ENCODE measurements at places on chromosomes 12 and 14.

DNA sequence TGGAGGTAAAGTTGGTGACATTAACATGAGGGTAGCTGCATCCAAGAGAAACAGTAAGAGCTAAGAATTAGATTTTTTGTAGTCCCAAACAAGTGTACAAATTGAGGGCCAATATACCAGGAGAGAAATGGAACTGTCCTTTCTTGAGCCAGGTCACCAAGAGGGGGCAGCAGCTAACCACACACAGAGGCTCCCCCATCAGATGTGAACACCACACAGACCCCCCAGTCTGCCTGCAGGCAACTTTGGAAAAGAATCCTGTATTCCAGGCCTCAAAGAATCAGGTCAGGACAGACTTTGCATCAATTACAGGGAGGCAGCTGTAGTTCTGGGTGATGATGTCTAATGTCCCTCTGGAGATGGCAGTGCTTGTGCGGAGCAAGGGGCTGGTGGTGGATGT, 77.9 kb downstream of the SPTB start:
- no peak for DNase-seq

DNA sequence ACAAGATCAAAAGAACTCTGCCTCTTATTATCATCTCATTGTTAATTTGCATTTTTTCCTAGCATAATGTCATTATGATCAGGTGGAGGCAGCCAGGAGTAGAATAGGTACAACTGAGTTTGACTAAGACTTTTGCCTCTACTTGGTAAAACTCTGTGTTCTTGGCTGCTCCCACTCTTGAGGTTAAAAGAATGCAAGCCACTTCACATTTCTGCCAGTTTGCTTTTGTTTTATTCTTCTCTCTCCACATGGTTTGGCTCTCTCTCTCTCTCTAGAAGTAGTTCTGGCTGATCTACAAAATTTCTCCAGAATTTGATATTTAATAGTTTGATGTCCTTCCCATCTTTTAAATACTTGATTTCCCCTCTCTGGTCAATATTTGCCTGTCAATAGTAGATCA, 170.7 kb upstream of the E2F7 start:
- no peak for DNase-seq

GRCh38 chr12:67047634-67048033, 221.5 kb upstream of the CAND1 start:
- DNase-seq = no peak

GRCh38 chr14:94403312-94403932, 15.0 kb upstream of the SERPINA1 start:
- DNase-seq = no peak

DNA sequence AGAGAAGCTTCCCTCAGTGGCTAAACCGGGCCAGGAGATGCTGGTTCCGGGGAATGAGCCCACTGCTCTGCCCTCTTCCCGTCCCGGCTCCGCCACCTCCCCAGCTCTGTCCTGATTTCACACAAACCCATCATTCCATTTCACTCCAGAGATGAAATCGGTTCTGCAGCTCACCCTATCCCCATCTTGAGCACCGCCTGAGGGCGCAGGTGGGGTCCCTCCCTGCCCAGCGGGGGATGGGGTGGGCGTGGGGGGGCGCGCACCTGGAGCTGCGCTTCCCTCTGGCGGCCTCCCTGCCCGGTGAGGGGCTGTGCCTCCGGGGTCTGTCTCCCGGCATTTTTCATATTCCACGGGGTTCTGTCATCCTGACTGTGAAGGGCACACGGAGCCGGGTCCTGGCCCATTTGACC, 44.7 kb downstream of the NOC4L start:
- no peak for DNase-seq

DNA sequence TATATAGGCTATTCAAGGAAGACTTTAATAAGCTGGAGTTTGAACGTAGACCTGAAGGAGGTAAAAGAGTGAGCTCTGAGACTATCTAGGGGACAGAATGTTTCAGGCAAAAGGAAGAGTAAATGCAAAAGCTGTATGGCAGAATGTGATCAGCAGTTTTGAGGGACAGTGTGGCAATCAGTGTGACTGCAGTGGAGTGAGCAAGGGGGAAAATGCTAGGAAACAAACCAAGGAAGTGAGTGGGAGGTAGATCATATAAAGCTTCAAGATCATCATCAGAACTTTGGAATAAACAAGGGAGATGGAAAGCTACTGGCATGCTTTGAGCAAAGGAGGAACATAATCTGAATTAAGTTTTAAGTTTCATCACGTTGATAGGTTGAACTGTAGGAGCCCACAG, 67.5 kb upstream of the BTG1 start:
- DNase-seq = no peak

DNA sequence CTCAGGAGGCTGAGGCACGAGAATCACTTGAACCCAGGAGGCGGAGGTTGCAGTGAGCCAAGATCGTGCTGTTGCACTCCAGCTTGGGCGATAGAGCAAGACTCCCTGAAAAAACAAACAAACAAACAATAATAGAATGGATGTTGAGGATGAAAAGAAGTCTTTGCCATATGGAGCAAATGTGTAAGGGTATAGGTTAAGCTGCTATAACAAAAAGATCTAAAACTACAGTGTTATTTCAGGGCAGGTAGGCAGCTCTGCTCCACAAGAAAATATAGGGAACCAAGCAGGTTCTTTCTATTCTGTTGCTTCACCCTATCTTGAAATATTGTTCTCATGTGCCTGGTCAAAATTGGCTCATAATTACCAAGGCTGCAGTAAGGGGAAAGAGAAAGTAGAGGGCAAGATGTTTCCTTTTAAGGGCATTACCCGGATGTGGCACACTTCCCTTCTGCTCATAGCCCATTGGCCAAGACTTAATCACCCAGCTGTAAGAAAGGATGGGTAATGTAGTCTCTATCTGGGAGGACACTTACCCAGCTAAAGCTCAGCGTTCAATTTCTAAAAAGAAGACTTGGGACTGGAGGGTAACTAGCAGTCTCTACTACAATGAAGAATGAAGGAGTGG, 23.5 kb downstream of the SDSL start:
- DNase-seq = no peak

DNA sequence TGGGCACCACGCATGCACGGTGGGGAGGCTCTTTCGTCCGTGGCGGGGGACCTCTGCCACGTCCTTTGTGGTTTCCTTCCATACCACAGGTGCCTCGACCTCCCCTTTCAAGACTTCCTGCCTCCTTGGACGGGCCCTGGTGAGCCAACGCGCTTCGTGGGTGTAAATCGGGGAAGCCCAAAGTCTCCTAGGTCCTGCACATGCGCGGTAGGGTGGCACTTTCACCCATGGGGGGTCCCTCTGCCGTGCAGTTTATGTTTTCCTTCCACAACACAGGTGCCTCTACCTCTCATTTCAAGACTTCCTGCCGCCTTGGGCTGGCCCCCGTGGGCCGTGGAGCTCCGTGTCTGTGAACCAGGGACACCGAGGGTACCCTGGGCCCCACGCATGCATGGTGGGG, 349.7 kb downstream of the ALG10 start:
- no peak for DNase-seq

DNA sequence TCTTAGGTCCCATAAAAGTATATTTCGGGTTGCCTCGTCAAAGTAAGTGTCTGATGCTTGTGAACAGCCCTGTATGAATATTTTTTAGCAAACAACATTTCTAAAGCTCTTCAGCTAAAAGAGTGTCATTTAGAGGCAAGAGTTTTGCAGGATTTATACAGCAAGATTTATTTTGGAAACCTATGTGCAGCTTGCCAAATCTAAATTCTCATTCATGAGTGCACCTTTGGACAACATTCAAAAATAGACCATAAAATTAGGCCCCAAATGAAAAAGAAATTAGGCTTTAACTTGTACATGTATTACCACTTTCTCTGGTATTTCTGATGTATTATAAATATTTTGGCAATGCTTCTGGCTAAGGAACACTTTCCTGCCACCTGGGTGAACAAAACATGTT, 224.4 kb upstream of the PDZRN4 start:
- DNase-seq = no peak

DNA sequence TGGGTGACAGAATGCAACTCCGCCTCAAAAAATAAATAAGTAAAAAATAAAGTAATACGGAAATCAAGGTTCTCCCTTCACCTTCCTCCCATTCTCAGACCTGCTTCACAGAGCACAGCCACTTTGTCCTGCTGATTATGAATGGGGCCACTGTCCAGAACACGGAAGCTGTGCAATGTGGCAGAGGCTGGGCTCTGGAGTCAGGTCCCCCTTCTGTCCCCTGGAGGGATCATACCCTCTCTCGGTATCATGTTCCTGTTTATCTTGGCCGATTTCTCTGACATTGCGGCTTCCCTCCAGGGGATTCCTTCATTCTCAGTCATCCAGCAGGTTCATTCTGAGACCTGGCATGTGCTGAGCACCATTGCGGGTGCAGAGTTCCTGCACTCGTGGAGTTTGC, 11.3 kb downstream of the PPP2R5C start:
- no peak for DNase-seq

- no peak for DNase-seq
These were observed 17.6 kb upstream of the EID3 start for GRCh38 chr12:104285740-104286515.

GRCh38 chr12:70043490-70044138, 199.6 kb upstream of the CNOT2 start:
- peak; percentile 30 for DNase-seq

DNA sequence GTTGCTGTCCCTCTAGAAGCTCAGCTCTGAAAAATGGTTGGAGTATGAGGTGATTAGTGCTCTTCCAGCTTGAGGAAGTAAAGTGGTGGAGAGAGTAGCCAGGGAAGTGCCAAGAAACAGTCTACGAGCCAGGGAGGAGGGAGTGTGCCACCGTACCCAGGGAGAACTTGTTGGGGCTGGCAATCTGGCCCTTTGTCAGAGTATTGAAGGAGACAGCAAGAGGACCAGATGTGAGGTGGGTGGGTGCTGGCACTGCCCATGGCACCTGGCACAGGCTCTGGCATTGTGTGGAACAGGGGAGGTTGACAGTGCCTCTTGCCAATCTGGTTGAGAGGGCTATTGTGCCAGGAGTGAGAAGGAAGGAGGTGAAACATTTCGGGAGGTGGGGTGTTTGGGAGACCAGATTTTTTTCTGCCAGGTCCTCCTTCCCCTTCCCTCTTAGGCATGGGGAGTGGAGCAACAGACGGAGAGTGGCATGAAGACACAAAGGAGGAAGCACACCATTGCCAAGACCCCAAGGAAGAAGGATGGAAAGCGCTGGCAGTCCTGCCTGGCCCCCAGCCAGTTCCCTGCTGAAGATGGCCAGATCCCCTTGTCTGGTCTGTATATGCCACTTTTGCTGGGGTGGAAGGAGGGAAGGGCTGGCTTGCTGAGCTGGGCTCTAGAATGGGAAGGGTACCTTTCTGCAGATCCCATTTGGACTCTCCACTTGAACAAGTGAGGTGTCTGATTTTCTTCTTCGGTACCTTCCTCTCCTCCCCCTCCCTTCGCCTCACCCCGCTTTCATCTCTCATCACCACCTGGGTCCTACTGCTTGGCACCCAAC, 37.5 kb downstream of the ZFHX2 start:
- no peak for DNase-seq

- peak; percentile 84 for DNase-seq
These were observed 39.7 kb downstream of the PPTC7 start for GRCh38 chr12:110543252-110543959.

DNA sequence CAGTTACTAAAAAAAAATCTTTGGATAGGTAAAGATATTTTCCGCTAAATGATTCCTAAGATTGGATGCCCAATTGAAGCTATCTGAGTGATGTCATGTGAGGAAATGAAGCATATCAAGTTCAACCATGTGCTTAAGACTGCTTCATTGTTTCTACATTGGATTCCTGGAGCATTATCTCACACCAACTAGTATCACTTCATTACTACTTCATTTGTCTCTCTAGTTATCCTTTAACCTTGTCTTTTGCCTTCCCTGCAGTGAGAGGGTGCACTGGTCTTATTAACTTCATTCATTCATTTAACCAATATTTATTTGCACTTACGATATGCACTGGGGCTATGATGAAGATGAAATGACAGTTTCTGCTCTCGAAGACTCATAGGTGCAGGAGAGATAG, 198.1 kb downstream of the SLC38A4 start:
- no peak for DNase-seq

DNA sequence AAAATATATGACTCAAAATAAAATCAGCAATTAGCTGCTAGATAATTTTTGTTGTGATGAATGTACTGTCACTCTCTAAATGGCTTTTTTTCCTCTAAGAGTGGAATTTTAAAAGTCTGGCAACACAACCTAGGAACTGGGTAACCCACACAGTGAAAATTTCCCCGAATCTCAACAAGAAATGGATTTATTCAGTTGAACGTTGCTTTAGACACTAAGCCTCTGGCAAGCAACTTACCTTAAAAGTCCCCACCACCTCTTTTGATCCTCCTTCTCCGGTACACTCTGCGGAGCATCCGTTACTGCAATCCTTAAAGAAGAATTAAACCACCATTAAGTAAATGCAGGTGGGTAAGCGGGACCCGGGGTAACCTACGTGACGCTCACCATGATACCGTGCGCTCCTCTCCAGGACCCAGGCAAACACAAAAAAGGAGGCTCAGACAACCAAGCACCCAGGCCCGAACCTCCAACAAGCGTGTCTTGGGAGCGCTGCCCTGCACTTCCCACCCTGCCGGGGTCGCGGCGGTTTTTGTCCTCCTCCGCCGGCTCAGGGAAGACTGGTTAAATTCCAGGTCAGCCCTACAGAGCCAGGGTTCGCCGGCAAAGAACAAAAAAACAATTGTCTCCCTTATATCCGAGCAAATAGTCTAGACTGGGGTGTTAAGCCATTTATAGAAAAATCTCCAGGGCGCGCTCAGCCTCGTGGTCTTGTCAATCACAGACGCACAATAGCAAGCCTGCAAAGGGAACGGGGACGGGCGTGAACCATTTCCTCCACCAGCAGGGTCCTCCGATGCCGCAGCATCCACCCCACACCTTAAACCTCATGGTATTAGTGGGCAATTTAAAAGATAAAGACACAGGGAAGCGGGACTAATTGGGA, 47.1 kb downstream of the BCAT1 start:
- DNase-seq = no peak

DNA sequence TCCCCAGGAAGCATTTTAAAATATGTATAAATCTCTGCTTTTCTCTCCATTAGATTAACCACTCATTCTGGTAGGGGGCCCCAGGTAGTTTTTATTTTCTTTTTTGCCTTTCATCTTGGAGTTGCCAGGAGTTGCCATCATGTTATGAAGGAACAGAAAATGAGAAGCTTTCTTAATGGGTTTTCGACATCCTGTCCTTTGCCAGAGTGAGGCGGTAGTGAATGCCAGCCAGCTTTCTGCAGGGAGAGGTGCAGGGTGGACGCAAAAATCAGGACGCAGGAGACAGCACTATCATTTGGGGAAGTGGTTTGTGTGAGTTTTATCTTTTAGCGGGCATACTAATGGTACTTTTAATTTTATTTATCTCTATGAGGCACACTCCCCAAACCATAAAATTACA, 1.7 kb downstream of the RASSF8 start:
- DNase-seq = peak; percentile 45

Measured in heart left ventricle (tissue), 16 donors.